ENCODE measurements at places on chromosomes 2 and 18.

- no peak for DNase-seq
Observed at GRCh38 chr2:144115739-144116291, 404.1 kb downstream of the ZEB2 start.

GRCh38 chr2:226652983-226653765, 146.4 kb downstream of the IRS1 start:
- DNase-seq = no peak

GRCh38 chr2:147331790-147332419, 512.9 kb upstream of the ACVR2A start:
- DNase-seq = no peak

DNA sequence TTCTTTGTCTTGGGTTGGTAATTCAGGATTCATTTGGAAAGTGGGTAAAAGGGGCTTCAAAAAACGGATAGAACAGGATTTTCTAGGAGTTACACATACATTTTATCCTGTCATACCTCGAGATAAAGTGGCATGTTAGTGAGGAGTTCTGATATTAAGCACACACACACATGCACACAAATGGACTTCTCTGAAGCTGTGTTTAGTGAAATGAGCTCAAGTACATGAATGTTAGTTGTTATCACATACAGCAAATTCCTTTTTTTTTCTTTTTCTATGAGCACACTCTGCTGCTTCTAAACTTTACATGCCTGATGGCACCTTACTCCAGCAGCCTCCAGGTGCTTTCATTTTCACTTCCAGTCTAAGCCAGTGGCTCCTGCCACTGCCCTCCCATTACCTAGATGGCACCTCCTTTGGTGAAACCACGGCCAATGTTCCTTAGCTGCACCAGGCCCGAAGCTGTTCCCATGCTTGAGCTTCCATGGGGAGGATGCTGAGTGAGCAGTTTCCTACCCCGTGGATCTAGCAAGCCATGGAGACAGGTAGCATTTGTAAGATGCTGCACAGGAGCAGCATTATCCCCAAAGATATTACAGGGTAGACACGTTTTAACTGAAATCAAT, 49.7 kb downstream of the STAT1 start:
- DNase-seq = no peak

DNA sequence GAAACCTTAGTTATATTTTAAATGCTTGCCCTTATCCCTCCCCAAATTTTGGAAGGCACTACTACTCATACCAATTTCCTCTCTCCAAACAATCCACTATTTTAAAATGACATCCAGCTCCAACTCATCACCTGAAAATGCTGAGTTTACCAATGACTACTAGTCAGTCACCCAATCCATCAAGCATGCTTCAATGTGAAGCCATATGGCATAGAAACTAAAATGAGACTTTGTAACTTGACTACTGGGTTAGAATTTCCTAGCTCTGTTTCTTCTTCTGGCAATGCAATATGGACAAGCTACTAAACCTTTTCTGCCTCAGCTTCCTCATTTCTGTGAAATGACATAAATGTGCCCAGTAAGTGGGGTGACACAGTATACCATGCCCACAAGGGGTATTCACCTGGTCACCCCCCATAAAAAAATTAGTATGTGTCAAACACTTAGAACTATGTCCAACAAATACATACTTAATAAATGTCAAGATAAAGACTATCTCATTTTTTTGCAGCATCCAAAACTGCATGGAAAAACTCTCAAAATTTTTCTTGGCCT, 10.0 kb upstream of the STPG4 start:
- DNase-seq = no peak

DNA sequence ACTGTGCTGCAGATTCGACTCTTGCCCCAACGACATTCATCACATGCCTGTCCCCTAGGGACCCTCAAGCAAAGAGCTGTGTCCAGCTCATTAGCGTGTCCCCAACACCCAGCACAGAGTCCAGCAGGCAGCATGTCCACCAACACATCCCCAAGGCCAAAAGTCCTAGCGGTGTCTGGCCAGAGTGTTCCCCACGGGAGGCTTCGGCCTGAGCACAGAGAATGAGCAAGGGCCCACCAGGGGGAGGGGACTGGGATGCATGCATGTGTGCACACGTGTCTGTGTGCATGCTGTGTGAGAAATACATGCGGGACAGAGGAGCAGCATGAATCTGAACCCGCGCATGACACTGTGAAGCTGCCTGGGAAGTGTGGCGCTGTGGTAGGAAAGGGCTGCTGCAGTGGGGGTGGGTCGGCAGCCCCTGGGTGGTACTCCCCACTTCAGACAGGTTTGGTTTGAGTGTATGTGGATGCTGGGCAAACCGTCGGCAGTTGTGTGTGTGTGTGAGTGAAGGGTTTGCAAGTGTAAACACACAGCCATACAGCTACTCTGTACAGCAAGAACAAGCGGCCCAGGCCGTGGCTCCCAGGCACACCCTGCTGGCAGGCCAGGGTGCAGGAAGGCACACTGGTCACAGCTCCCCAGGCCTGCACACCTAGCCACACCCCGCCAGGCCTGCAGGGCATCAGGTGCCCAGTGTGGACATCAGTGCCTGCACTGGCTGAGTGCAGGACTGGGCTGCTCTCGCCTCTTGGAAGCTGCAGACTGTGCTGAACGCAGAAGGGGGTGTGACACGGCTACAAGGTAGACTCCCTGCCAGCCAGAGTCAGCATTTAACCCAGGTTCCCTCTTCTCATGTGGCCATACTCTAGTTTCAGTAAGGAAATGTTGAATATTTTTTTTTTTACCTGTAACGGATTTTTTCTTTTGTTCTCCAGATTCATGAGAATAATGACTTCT, 19.5 kb upstream of the HES6 start:
- DNase-seq = no peak

DNA sequence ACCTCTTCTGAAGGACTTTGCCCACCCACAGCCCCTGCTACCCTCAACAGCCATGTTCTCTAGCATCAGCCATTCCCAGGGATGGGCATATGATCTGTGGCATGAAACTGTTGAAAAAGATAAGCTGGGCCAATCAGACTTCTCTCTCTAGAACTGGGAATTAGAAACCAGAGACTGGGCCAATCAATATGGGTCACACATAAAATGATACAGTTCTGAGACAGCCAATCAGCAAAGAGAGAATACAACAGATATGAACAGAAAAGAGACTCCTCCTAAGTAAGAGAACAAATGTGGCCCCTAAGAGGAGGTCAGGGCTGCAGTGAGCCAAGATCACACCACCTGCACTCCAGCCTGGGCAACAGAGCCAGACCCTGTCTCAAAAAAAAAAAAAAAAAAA, 2.1 kb downstream of the KIDINS220 start:
- no peak for DNase-seq

- DNase-seq = no peak
Observed at GRCh38 chr2:151549191-151549590, 139.5 kb downstream of the RIF1 start.

GRCh38 chr18:23629444-23629946, 33.2 kb downstream of the ANKRD29 start:
- no peak for DNase-seq

- DNase-seq = no peak
Observed at GRCh38 chr2:59776726-59777008, 776.8 kb downstream of the BCL11A start.

DNA sequence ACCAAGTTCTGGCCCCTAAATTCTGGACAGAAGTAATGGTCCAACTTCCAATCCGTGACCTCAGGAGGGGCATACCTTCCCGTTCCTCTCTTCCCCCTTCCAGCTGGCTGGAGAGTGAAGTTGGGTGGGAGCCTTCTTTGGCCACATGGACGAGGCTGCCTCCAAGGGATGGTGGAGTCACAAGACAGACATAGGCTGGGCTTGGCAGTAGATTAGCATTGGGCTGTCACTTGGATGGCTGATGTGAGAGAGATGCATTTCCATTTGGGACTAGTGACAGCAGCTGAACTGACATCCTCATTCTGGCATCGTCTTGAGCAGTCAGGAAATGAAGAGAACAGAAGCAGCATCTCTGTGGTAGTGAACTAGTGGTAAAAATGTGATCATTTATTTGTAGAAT, 12.6 kb downstream of the NT5DC4 start:
- DNase-seq = no peak

DNA sequence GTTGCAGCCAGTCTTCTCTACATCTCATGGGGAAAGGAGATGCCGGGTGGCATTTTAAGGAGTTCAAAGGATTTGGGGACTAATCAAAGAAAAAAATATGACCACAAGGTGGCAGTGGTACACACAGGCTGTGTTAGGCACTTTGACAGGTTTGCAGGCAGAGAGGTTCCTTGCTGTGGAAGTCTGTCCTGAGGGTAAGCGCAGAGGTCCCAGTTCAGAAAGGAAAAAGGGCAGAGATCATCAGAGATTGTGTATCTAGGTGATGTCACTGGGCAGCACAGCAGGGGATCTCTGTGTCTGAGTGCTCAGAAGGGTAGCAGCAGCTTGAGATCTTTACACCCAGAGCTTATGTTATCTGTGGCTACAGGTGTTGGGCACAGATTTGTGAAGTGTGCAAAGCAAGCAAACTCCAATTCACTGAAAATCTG, 231.4 kb downstream of the LRRTM1 start:
- no peak for DNase-seq

DNA sequence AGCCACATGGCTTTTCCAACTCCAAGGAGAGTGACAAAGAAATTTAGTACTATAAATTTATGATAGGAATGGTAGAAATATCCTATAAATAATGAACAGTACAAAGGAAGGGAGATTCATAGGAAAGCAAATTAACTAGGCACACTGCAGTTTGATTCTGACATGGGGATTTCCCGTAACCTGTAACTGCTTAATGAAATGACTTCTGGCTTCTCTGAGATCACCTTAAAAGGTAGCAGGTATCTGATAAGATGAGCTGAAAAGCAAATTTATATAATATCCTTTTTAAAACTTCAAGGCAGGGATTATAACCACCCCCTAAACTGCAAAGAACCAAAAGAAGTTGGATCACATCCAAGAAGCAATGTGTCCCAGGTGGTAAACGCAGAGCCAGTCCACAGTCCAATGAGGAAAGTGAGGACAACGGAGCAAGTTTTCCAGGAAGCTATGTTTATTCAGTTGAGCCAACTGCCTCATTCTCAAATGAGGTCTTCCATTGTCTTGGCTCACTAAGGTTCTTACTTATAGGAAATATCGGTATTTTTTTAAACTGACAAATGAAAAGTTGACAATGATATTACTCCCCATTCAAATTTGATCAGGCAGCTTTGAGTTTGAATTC, 43.0 kb downstream of the WIPF1 start:
- DNase-seq = no peak

DNA sequence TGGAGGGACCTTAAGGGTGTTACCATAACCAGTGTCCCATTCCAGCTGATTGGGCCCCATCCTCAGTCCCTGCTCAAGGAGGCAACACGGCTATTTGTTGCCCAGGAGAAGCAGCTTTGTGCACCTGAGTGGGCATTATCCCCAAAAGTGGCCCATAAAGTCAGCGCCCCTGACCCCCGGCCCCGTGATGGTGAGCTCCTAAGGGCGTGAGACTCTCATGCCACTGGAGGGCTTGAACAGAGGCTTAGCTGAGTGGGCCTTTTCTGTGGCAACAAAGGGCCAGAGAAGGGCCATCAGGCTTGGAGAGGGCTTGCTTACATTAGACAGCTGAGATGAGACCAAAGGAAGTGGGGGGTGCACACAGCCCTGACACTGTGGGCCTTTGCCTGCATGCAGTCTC, 99.2 kb upstream of the RAB6C start:
- DNase-seq = no peak

- DNase-seq = no peak
Observed at GRCh38 chr2:78408795-78409118, 616.7 kb upstream of the REG3G start.

DNA sequence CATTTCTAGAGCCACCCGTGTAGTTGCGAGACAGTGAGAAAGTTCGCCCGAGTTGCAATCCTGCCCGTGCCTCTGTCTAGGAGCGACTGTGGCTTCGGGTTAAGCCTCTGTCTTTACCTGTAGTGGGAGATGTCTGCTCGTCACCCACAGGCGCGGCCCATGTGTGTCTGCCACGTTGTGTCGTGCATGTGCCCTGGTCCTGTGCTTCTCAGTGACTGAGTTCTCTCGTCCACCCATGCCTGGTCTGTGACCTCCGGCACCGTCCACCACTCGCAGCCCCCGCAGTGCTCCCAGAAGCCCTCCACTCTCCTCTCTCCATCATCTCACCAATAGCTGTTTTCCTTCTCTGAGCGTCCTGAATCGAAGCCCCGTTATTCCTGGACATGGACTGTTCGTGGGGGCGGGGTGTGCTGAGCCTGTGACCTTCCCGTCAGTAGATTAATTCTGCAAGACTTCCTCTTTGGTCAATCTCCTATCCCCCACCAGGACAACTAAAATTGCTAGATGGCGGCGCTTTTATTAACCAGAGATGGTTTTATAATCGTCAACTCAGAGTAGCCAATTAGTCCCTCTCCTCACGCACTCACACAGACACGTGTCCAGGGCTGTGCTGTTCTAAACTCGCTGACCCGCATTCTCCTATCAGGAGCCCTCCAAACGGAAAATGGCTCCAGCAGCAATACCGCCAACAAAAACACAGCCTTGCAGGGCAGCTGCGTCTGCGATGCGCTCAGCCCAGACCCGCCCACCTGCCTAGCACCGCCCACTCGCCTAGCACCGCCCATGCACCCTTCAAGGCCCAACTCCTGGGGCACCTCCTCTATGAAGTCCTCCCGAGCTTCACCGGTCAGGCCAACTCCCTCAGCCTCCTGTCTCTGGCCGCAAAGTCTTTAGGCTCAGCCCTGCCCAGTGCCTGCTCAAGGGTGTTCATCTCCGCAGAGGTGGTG, 119.4 kb downstream of the TWIST2 start:
- no peak for DNase-seq

DNA sequence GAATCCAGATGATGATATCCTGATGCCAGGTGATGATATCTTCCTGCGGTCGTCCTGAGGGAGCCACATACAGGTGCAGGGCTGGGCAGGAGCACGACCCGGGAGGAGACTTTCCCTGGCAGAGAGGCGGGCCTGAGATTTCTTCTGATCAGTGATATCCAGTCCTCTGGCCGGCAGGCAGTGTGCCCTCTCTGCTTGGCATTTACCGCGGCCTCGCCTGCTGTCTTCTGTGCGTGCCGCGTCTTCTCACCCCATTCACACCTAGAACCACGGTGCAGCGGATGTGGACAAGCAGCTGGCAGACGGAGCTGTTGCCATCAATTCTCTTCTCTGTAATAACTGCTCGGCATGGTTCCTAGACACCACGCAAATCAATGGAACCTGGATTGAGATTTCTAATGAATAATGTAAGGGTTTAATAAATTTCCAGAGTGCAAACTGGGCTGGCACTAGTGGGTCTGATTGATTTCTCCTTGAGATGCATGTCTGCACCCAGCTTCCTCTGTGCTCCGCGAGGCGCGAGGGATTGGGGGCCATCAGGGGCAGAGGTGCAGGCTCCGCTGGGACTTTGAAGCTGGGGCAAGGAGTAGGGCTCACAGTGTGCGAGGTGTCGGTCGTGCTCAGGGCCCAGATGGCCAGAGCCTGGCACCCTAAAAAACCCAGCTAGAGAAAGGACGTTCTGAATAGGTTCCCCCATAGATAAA, 208.9 kb upstream of the HDAC4 start:
- no peak for DNase-seq

All from D721Med (cell line).